ENCODE measurements at places on chromosomes 12 and 14.

DNA sequence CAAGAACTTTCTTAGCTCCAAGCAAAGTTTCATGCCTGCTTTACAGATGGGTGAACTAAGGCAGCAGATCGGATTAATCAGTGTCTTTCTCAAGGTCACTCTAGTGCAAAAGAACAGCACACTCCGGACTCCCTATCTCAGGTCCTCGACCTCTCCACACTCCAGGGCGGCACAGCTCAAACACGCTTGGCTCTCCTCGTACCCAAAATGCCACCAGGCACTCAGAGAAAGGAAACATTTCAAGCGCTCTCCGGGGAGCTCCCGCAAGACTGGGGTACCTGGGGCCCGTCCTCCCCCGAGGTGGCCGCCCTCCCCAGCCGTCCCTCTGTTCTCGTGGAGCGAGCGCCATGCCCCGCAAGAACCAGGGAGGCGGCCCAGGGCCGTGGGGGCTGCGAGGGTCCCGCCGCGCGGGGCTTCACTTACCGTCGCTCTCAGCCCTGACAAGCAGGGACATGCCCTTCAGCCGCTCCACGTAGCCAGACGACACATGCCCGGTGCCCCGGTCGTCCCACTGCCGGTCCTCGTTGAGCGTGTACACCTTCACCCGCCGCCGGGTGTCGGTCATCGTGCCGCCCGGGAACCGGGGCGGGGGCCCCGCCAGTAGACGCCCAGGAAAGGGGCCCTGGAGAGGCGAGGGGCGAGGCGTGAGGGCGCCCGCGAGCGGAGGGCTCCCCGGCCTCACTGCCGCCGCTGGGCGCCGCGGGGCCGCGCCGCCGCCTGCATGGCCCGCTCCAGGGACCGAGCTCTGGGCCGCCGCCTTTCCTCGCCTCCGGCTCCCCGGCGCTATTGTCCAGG lies 830 bp downstream of the PPP4R3A start:
- DNase-seq: peak; percentile 33

DNA sequence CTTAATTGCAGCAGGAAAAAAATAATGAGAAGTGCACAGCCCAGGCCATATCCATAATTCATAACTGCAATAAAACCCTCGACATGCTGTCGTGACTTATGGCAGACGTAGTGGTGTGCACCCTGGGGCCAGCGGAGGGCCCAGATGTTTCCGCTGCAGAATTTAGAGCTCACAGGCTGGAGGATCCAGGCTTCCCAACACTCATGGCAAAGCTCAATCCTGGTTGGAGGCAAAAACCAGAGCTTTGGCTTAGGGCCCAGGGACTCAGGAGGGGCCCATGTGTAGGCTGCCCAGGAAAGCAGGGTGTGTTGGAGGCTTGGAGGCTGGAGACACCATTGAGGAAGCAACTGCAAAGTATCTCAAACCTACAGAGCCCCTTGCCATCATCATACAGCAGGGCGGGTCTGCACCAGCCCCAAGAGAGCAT lies 68.7 kb downstream of the SERPINA3 start:
- DNase-seq: no peak

DNA sequence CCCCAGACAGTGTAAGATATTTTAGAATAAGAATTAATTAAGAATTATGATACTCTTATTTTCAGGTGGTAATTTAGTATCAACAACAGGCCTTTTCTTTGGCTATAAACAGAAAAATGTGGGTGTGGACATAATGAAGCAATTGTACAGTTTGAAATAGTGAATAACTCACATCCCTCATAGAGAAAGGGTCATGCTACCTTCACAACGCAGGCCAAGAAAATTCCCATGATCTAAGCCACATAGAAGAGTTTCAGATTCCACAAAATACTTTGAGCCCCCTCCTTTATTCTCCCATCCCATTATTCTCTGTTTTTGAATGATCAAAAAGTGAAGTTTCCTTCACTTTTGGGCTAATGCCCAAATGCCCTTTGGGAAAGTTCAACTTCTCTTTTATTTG lies 23.5 kb upstream of the DHRS7 start:
- DNase-seq: no peak

DNA sequence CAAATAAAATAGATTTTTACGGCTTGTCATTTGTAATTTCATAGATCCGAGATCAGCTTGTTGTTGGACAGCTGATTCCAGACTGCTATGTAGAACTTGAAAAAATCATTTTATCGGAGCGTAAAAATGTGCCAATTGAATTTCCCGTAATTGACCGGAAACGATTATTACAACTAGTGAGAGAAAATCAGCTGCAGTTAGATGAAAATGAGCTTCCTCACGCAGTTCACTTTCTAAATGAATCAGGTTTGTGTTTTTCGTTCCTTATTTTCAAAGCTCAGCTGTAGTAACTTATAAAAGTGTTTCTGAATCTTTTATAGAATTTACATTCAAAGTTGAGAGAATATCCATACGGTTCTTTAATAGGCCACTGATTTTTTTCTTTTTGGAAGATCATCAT lies 89.1 kb downstream of the LRRK2 start:
- DNase-seq: no peak

GRCh38 chr12:31727192-31727591 lies 1.6 kb downstream of the AMN1 start:
- no peak for DNase-seq

GRCh38 chr12:49890096-49890461 lies 13.6 kb downstream of the FAIM2 start:
- DNase-seq: no peak

DNA sequence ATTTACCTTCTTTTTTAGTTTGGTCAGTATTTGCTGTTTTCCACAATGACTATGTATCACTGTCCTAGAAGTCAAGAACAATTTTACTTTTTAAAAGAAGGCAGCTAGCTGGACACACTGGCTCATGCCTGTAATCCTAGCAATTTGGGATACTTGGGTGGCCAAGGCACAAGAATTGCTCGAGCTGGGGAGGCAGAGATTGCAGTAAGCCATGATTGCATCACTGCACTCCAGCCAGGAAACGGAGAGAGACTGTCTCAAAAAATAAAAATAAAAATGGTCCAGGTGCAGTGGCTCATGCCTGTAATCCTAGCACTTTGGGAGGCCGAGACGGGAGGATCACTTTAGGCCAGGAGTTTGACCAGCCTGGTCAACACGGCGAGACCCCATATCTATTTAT lies 28.3 kb downstream of the MDM1 start:
- no peak for DNase-seq

DNA sequence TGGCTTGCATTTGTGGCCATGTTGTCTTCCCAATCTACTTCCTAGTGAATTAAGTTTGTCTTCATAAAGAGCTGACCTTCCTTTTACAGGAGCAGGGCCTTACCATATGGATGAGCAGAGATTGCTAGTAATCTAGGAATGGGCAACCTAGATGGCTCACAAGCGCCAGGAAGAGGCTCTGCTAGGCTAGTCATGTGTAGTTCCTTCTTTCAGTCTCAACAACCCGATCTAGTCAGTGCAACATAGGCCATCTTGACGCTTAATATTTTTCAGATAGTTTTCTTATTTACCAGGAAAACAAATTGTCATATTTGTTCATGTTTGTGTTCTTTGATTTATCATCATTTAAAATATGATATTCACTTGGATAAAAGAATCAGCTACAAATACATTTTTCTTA lies 48.2 kb upstream of the TPH2 start:
- no peak for DNase-seq

DNA sequence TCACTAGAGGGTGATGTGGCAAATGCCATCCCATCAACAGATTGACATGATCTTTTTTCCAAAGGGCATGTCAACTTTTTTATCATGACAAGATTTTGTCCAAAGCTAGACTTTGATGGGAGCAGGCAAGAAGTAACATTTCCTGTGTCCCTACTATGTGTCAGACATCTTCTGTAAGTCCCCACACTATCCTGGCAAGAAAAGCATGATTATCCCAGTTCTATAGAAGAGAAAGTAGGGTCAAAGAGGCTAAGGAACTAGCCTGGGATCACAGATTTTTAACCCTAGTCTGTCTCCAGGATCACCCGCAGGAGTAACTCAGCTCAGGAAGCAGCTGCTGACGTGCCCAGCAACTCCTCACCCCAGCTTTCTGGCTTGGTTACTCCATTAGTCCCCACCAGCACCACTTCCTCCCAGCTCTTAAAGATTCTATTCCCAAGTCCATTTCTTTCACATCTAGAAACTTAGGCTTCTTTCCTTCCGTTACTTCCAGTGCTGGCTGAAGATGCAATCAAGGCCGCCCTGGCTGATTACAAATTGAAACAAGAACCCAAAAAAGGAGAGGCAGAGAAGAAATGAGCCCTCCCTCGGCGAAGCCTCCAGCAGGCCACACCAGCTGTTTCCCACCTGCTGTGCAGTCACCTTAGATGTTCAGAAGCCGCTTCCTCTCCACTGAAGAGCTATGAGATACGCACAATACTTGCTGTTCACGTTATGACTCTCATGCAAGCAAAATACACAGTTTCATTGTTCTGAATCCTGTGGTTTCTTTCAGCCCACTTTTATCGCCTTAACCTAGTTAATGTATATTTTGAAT lies 6.2 kb downstream of the ISCU start:
- DNase-seq: peak; percentile 53

- DNase-seq: no peak
These were observed 45.6 kb downstream of the STAB2 start for GRCh38 chr12:103632554-103633216.

GRCh38 chr14:55062517-55063351 lies 11.3 kb downstream of the MAPK1IP1L start:
- no peak for DNase-seq

GRCh38 chr12:29589286-29589820 lies 91.9 kb upstream of the OVCH1 start:
- no peak for DNase-seq

GRCh38 chr12:3315201-3315661 lies 175.8 kb upstream of the PRMT8 start:
- no peak for DNase-seq

DNA sequence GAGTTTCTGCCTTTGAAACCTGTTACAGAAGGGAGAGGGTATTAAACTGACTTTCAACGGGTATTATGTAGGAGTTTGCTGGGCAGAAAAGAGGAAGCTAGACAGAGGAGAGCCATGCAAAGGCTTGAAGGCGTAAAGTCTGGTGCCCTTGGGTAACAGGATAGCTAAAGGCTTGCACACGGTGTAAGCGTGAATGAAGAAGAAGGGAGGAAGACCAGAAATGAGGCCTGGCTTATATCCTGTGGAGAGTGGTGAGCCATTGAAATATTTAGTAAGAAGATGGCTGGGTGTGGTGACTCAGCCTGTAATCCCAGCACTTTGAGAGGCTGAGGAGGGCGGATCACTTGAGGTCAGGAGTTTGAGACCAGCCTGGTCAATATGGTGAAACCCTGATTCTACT lies 22.6 kb downstream of the SUDS3 start:
- DNase-seq: no peak

- no peak for DNase-seq
These were observed 43.5 kb downstream of the CKAP4 start for GRCh38 chr12:106204312-106204711.
